OCI-LY7 (cell line): ENCODE measurements at places on chromosomes 2 and 18.
A peak's percentile ranks its signal among the peaks of the same experiment; 100 is the strongest.

DNA sequence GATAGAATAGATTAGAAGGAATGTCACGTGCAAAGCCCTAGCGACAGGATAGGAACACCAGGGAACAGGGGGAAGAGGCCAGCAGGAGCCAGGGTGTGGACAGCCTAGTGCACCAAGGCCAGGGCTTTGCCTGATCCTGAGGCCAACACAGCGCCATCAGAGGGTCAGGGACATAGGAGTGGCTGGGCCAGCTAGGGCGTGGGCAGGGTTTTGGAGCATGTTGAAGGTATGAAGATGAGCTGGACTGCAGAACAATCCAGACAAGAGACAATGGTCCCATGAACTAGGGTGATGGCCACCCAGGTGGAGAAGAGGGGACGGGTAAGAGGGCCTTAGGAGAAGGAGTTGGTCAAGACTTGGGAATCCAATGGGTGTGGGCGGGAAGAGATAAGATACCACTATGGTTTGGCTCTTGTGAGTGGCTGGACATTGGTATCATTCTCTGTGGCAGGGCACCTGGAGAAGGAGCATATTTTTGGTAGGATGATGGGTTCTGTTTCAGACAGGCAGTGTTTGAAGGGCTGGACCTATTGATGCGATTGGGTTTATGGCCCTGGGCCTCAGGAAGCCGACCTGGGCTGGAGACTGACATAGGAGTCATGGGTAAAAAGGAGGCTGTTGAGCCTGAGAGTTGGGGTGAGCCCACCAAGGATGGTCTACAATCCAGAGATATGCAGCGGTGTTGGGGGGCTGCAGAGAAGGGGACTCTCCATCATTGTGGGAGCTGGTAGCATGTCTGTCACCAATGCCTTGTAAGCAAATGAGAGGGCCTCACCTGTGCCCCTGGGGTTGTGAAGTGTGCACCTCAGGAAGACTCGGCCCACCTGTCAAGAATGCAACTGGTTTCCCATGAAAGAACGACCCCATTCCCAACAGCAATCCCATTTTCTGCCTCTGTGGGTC lies 2.0 kb upstream of the HS1BP3 start:
- no peak for DNase-seq

- no peak for DNase-seq
These were observed 120.5 kb downstream of the EIPR1 start for GRCh38 chr2:3257166-3257565.

DNA sequence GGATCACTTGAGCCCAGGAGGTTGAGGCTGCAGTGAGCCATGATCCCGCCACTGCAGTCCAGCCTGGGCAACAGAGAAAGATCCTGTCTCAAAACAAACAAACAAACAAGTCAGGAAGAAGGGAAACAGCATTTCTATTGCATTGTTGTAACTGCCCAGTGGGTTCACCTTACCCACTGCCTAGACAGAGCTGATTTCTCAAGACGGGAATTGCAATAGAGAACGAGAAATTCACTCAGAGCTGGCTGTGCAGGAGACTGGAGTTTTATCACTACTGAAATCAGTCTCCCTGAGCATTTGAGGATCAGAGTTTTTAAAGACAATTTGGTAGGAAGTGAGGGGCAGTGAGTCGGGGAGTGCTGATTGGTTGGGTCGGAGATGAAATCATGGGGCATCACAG lies 24.2 kb upstream of the RTTN start:
- DNase-seq = no peak

- no peak for DNase-seq
These were observed 334.0 kb upstream of the MEX3C start for GRCh38 chr18:51531501-51531900.

- no peak for DNase-seq
These were observed 14.2 kb upstream of the CABLES1 start for GRCh38 chr18:23121133-23121532.

DNA sequence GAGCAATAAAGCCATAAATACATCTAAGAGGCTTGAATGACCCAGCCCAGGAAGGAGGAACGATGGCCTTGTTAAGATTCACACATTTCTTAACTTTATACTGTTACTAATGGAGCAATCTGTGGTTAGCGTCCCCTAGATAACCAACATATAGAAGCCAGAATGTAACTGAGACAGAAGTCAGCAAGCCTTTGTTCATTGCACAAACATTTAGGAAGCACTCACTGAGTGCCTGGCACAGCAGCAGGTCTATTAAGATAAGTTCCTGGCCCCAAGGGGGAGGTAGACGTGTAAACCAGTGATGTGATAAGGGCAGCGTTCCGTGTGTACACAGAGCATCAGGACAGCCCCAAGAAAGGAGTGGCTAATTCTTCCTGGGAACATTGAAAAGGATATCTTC lies 63.6 kb upstream of the ATL2 start:
- no peak for DNase-seq

- DNase-seq = no peak
These were observed 408.4 kb downstream of the HRH4 start for GRCh38 chr18:24868760-24869237.

DNA sequence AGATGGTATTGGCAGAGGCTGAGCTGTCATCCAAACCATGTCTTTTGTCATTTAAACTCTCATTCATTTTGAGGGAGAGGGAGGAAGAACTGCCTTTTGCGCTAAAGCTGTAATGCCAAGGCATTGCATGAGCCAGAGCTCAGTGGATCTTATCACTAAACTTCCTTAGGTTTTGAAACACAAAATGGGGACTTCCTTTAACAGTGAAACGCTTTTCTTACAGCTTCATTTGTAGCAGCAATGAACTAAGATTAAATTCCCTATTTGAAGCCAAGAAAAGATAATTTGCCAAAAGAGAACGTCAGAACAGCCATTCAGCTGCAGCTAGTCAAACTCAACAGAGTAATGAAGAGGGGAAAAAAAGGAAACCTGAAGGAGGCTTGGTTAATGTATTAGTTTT lies 143.5 kb upstream of the MMADHC start:
- DNase-seq = no peak

DNA sequence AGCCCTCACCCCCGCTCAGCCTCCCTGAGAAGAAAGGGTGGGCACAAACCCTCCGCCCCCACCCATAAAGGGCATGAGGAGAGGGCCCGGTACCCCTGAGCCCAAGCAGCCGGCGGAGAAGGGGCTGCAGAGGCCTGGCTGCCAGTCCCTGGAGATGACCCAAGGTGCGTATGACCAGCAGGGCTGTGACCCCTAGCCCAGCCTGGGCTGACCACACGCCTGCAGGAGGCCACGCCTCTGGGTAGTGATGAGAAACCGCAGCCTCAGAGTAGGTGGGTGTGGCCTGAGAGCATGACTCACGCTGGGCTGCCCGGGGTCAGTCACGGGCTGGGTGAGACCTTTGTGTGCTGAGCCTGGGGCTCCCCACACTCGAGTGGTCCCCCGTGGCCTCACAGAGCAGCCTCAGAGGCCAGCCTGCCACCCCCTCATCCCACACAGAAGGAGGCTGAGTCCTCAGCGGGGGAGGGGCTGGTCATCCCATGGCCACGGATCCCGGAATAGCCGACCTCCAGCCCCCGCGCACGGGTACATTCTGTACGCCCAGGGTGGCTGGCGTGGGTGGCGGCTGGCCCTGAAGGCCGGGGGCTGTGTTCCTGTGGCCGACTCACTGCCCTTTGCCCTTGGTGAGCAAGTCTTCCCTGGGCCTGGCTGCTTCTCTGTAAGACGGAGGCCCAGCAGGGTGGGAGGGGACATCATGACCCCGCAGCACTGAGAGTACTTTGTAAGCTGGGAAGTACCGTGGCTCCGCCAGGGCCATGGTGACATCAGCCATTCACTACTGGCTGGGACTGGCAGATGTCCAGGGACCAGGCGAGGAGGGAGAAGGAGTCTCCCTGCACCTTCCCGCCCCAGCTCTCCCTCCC lies 110.8 kb upstream of the OTOS start:
- no peak for DNase-seq

- DNase-seq = peak; percentile 11
These were observed 4.3 kb downstream of the TMEFF2 start for GRCh38 chr2:192190474-192190873.

DNA sequence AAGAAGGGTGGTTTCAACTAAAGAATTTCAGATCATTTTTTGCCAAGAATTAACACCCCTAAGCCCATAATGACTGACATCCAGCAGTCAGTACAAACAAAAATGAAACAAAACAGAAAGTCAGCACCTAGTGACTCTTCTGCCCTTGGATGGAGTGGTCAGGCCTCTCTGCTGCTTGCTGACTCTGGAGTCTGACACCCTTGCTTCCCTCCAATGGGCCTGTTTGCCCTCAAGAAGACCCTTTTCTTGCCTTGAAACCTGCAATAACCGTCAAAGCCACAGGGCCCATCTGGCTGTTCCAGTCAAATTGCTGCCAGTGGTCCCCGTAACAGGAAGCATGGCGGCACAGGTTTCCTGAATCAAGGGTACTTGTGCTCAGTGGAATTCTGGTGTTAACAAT lies 27.2 kb upstream of the CYTIP start:
- peak; percentile 15 for DNase-seq

- peak; percentile 2 for DNase-seq
These were observed 195.6 kb upstream of the POU3F3 start for GRCh38 chr2:104658144-104658835.

- no peak for DNase-seq
These were observed 60.9 kb downstream of the LOXHD1 start for GRCh38 chr18:46596119-46596518.

DNA sequence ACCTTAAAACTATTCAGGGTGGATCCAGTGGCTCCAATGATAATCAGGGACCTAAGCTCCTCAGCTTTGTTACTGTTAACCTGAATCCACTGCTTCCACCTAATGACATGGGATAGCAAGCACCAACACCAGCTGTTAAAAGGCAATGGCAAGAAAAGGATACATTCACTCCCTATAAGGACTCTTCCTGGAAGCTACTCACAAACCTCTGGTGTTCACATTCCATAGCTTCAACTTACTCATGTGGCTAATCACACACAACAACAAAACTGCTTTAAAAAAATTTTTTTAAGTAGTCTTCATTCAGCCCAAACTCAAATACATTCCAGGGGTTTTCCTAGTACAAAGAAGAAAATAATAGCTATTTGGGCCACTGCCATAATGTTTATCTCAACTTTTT lies 24.5 kb downstream of the ROCK2 start:
- DNase-seq = no peak

GRCh38 chr2:240500561-240501423 lies 57.0 kb downstream of the ANKMY1 start:
- no peak for DNase-seq

- DNase-seq = no peak
These were observed 67.3 kb downstream of the B3GNT2 start for GRCh38 chr2:62263076-62263715.

DNA sequence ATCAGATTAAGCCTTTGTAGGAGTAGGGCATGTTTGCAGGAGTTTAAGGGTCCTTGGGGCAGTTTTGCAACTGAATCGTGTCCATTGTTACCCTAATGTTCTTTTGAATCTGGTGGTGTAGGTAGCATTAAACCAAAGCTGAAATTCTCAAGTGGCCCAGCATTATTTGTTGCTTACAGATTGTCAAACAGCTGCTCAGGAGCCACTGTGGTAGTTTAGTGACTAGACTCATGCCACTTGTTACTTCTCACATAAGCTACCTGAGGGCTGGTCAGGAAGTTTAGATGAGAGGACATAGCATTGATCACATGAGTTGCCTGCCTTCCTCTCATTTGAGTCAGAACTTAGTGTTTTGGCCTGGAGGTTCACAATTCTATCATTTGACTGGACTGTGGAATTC lies 157.6 kb downstream of the HAUS1 start:
- DNase-seq = no peak

- DNase-seq = no peak
These were observed 766.2 kb upstream of the TMEFF2 start for GRCh38 chr2:192960945-192961344.

- DNase-seq = no peak
These were observed 25.9 kb upstream of the GCC2 start for GRCh38 chr2:108423067-108423466.

DNA sequence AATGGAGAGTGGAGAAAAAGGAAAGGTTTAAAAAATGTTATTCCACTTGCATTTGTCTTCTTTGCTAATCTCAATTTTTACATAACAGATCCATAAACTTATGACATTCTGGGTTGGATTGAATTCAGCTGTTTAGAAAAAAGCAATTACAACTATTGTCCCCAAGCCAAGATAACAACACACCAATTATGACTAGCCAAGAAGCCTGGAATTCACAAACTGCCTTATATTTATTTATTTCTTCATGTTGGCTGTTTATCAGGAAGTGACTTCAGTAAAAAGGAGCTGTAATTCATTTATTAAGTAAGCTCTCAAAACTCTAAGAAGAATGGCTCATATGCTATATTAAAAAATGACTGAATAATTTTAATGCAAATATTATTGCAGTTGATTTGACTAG lies 137.4 kb downstream of the CALCRL start:
- no peak for DNase-seq

- peak; percentile 20 for DNase-seq
These were observed 968.5 kb downstream of the BCL11A start for GRCh38 chr2:59584958-59585357.

GRCh38 chr2:215652388-215652787 lies 216.5 kb upstream of the FN1 start:
- no peak for DNase-seq
